Hepatic stellate cell (primary cell): ENCODE measurements at places on chromosomes 3 and 15.

DNA sequence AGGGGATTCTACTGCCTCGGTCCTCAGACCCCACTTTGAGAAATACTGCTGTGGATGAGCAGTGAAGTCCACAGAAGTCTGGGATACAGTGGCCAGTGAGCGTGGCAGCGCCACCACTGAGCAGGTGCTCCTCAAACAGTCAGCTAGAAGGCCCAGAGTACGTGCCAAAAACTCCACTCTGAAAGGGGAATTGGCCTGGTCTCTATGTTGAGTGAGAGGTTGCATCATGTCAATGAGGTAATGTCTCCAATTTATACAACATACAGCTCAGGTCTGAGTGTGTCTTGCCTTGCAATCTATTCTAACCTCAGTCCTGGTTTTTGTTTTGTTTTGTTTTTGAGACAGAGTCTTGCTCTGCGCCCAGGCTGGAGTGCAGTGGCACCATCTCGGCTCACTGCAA lies 53.3 kb upstream of the ETV5 start:
- DNase-seq, result no peak

GRCh38 chr3:69294014-69294766 lies 91.7 kb downstream of the FRMD4B start:
- peak; percentile 52 for DNase-seq

DNA sequence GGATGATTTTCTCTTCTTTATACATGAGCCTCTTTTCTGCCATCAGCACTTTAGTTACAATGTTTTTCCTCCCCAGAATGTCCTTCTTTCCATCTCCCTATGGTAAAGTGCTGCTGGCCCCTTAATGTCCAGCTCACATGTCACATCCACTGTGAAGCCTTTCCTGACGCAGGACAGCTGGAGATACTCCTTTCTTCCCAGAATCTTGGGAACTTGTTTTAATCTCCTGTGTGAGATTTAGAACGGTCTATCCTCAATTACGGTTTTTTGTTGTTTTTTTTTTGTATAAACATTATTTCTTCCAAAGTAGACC lies 147.7 kb upstream of the TSC22D2 start:
- no peak for DNase-seq

DNA sequence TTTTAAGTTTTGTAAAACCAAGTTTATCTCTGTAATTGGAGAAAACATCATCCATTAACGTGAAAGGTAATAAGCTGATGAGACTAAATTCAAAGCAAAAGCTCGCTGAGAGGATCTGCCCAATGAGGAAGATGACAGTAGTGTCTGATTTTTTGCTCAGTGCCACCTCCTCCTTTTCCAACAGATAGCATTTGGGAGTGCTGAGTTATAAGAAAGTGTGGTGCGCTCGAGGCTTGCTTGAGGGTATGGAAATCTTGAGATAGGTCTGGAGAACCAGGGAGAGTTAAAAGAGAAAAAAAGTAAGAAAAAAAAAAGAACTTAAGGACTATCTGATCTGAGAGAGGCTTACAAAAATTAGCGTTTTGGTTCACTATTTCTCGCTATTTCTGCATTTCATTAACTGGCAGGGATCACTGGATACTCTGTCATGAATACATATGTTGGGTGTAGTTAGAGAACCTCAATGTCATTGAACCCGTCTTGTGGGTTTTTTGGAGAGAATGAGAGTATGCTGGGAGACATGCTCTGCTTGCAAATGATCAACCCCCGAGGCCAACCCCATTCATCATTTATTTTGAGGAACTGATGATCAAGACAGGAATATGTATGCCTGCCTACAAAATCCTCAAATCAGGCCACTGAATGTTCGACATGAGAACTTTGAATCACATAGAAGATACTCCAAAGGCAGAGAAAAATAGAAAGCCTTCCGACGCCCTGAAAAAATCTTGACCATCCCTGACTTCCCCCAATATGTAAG lies 973 bp upstream of the USP13 start:
- no peak for DNase-seq

- no peak for DNase-seq
Observed at GRCh38 chr3:37326801-37327200, 152.4 kb upstream of the LRRFIP2 start.
